ENCODE measurements at places on chromosomes 12 and 14. TPM values are rescaled to one million over a fixed set of nuclear protein-coding genes. Genes with fewer than 3 reads are reported as not detected.

The ARMH4 gene
- 71.9 TPM for polyA plus RNA-seq

The SLC38A1 gene
- polyA plus RNA-seq = 69.6 TPM

The SYCP3 gene
- polyA plus RNA-seq = 0.23 TPM

The PLA2G1B gene
- 0.91 TPM for polyA plus RNA-seq

The GALNT16 gene
- polyA plus RNA-seq = 7.0 TPM

The CPNE6 gene
- polyA plus RNA-seq = not detected

The RSRC2 gene
- polyA plus RNA-seq = 227 TPM

The CLEC6A gene
- 0.11 TPM for polyA plus RNA-seq

- DNase-seq = no peak
Observed at GRCh38 chr14:96272777-96273473, 16.9 kb downstream of the BDKRB1 start.

DNA sequence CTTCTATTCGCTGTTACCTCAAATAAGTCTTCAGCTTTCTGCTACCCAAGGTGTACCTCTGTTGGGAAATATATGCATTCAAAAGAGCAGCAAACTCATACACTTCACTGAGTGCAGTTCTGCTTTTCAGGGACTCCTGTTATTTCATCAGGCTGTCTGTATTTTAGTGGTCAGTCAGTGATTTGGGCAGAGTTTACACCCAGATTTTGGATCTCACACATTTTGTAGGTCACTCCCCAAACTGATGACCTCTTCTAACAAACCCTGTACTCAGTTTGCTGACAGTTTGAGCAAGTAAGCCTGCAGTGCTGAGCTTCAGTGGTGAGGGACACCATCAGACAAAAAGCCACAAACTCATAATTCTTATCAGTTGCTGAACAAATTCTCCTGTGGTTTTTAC, 8.2 kb upstream of the WASHC4 start:
- no peak for DNase-seq

DNA sequence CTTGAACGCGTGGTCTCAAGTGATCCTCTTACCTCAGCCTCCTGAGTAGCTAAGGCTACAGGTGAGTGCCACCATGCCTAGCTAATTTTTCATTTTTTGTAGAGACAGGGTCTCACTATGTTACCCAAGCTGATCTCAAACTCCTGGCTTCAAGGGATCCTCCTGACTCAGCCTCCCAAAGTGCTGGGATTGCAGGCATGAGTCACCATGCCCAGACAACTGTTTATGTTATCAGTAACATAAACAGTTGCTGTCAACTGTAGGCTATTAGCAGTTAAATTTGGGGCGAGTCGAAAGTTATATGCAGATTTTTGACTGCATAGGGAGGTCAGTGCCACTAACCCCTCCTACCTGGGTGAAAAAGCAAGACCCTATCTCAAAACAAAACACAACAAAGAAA, 26.2 kb upstream of the LRRK2 start:
- DNase-seq = no peak

- DNase-seq = no peak
Observed at GRCh38 chr12:8639936-8640335, 22.7 kb downstream of the MFAP5 start.

GRCh38 chr12:42804928-42805327, 215.4 kb upstream of the PRICKLE1 start:
- no peak for DNase-seq

DNA sequence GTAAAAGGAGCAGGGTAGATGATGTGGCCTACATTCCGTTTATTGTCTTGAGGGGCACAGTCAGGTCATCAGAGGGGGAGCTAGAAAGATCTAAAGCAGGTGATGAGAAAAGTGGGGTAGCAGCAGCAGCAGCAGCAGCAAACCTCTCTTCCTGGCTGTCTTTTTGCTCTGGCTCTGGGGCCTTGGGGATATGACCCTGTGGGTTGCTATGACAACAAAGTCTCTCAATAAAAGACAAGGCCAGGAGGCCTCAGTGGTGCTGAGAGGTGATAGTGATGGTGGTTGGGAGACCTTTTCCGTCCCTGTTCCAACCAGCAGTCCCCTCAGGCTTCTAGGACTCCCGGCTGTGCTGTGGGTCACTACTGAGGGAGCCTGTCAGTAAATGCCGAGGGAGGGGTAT, 138.6 kb downstream of the SLC8A3 start:
- DNase-seq = no peak

GRCh38 chr14:72154645-72155378, 222.6 kb downstream of the RGS6 start:
- DNase-seq = no peak

GRCh38 chr14:102590667-102591099, 1.8 kb upstream of the RCOR1 start:
- DNase-seq = no peak

- DNase-seq = peak; percentile 77
Observed at GRCh38 chr14:95226801-95227200, 69.5 kb upstream of the DICER1 start.
